ENCODE measurements at places on chromosomes 3 and 15. TPM values are rescaled to one million over a fixed set of nuclear protein-coding genes. Genes with fewer than 3 reads are reported as not detected.

DNA sequence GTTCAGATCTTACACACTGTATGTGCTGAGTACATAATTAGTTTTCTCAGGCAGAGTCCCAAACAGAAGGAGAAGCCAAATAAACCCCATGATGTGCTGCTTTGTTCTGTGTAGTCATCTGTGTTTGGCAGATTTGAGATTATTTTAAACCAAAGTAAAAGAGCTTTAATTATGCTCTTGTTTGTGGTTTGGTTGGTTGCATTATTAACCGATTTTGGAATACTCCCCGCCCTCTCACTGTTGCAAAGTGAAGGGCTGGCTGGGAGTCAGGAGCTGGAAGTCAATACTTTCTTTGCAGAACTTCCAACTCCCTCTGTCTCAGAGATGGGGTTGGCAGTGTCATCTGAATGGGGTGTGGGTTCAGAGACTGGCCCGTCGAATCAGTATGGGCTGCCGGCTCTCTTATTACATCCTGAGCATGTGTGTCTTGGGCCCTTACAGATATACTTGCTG is 34.4 kb downstream of the SLCO3A1 start:
- DNase-seq = no peak

DNA sequence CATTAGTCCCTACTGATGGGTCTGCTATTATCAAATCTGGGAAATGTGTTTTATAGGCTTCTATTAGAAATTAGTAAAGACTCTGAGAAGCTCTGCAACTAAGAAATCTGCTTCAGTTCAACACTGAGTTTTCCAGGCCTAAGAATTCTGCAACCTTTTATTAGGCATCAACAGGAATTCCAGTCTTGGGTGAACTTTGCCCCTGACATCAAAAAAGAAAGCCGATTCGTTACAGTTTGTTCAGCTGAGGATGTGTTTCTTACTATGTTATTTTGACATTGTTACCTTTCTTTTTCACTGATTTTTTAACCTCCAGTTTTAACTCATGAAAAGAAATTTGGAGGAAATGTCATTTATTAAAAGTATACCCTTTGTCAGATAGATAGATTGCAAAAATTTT is 131.5 kb upstream of the KCNH8 start:
- no peak for DNase-seq

ACVR2B gene
- total RNA-seq = 27.1 TPM

GRCh38 chr3:126607214-126607908 is 47.6 kb downstream of the TXNRD3 start:
- DNase-seq = no peak

DNA sequence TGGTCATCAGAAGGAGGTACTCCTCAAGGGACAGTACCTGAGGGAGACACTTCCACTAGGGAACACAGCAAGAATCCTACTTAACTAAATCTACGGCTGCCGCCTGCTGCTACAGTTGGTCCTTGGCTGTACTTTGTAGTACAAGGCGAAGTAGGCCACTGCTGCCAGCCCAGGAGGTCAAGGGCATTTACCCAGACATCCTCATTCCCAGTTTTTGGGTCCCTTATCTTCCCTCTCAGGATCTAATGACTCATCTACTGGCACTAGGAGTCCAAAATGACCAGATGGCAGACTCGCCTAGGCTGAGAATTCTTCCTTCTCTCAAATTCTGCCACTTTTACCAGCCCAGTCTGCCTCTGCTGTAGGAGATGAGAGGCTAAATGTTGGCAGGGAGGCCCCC is 27.1 kb upstream of the LAMP3 start:
- no peak for DNase-seq

- no peak for DNase-seq
These were observed at the start of gene CAPN3 for GRCh38 chr15:42359249-42359648. Gene CAPN3 (plus strand): TSS chr15:42359501. CDS start chr15:42359806, 305 bp downstream.

GRCh38 chr15:72751751-72752455 is 31.7 kb downstream of the ADPGK start:
- no peak for DNase-seq

- no peak for DNase-seq
These were observed at the start of gene RASSF1 for GRCh38 chr3:50340448-50341329. Gene RASSF1 (minus strand): TSS chr3:50340836. CDS start chr3:50340805, 31 bp downstream.

DNA sequence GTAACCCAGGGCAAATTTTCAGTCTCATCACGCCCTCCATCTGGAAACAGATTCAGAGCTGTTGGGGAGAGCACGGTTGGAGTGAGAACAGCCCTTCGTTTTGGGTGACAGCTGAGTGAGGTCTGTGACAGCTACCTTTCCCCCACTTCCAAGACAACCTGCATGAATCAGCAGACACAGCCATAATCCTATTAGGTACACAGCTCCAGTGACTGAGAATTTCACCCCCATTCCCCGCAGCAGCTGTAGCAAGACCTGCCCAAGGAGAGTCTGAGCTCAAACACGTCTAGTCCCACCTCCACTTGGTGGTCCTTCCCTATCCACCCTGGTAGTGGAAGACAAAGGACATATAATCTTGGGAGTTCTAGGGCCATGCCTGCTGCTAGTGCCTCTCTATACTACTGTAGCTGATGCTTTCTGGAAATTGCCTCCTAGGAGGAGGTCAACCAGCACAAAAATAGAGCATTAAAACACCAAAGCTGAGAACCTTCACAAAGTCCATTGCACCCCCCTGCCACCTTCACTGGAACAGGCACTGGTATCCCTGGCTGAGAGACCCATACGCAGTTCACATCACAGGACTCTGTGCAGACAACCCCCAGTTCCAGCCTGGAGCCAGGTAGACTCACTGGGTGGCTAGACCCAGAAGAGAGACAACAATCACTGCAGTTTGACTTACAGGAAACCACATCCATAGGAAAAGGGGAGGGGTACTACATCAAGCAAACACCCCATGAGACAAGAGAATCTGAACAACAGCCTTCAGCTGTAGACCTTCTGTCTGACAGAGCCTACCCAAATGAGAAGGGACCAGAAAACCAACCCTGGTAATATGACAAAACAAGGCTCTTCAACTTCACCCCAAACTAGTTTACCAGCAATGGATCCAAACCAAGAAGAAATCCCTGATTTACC is 448.6 kb upstream of the CBLB start:
- no peak for DNase-seq

C2CD4A gene
- total RNA-seq = 1.7 TPM

- no peak for DNase-seq
These were observed 10.0 kb downstream of the DCP1A start for GRCh38 chr3:53337167-53337940.

DNA sequence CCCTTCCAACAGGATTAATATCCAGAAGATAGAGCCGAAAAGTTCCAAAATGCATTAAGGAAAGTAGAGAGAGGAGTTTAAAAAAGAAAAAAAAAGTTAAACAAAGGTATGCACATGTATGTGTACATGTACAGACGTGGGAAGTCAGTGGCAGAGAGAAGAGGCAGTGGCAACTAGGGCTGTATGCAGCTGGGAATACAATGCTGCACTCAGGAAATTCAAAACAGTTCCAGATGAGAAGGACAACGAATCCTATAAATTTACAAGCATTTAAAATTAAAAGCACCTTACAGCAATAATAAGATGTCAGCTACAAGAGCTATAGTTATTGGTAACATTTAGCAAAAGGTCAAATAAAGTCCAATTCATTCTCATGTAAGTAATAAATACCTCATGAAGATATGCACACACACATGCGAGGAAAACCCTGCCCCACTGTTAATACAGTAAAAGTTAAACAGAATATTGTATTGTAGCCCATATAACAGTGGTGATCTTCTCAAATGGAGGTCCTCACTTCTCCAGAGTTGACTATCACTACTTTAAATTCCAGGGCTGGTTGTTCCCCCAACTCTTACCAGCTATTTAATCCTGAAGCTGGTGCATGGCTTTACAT is 18.2 kb downstream of the MRPL3 start:
- no peak for DNase-seq

DNA sequence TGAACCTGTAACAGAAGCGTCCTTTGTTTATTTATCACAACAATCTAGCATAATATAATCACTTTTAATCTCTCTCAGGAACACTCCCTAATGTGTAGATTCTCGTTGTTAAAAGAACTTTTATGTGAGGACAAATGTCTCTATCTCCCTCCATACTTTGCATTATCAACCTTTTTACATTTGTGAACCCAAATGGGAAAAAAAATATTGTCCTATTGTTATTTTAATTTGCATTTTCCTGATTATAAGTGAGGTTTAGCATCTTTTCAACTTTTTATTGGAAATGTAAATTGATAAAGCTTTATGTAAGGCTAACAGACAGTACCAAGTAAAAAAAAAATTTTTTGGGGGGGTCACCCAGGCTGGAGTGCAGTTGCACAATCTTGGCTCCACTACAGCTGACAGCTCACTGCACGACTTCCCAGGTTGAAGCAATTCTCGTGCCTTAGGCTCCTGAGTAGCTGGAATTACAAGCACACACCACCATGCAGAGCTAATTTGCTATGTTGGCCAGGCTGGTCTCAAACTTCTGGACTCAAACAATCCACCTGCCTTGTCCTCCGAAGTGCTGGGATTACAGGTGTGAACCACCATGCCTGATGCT is 33.0 kb upstream of the DENND4A start:
- no peak for DNase-seq

- peak; percentile 11 for DNase-seq
These were observed 10.6 kb upstream of the OXSR1 start for GRCh38 chr3:38154625-38155255.

ADAMTS17 gene
- 18.3 TPM for total RNA-seq

DNA sequence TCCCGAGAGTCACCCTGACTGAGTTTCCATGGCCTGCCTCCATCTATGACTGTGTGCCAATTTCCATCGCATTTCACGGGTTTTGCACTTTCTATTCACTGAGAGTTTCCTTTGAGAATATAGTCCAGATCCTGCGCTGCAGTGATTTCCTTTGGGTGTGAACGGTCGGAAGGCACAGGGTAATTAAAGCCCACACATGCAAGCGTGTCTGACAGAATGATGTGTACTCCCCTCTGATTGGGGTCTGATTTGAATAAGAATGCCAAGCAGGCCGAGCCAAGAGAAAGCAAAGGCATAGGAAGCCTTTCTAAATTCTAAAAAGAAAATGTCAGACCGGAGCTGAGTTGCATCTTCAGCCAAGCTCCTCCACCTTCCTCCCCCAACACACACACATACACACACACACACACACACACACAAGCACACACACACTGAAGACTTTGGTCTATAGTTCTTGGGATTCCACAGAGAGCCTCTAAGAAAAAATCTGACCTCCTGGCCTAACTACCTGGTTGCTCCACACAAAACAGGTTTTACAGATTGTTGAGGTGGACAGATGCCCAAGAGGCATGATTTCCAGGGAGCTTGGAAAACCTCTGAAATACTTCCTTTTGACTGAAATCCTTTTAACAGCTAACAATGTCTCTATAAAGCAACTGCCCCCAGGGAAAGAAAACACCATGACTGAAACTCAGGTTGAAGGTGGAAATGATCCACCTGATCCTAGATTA is 59.7 kb upstream of the LRRN1 start:
- no peak for DNase-seq

DNA sequence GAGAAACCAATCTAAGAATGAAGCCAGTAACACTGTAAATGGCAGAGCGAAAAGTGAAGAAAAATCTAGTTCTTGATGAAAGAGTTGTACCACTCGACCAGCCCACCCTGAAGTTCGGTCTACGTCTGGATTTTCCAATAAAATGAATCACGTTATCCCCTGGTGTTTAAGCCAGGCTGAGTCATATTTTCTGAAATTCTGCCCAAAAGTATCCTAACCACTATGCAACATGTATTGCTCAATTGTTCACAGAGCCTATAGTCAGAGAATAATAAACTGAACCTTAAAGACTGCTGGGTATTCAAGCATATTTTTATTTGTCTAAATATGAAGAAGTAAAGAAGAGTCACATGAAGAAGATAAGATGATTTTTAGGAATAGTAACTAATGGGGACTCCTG is 245.7 kb downstream of the FGF12 start:
- DNase-seq = no peak

GRCh38 chr15:95760508-95760907 is 570.0 kb upstream of the NR2F2 start:
- no peak for DNase-seq

GRCh38 chr3:170256597-170256996 is 34.4 kb downstream of the PRKCI start:
- DNase-seq = no peak

DNA sequence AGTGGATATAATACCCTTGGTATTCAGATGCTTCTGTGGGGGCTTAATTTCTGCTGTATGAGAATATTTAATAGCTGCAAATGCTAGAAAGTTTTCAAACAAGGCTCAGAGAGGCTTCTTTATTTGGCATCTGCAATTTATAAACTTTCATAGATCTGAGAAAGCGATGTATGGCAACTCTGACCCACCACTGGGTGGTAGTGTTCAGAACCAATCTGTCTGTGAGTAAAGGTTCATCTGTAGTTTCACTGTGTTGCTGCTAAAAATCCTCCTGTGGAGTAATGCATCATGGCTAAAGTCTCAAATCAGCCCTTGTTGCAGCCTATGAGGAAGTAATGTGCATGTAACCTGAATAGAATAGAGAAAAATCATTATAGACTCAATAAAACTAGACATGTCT is 47.4 kb downstream of the CLSTN2 start:
- DNase-seq = no peak

MYRIP gene
- total RNA-seq = 0.53 TPM

KPNA4 gene
- 49.0 TPM for total RNA-seq

- DNase-seq = no peak
These were observed 62.8 kb downstream of the SEMA5B start for GRCh38 chr3:122964811-122965210.

GRCh38 chr15:52498706-52499105 is 30.0 kb downstream of the MYO5A start:
- DNase-seq = no peak

TMEM87A gene
- total RNA-seq = 44.3 TPM

- no peak for DNase-seq
These were observed 112.7 kb downstream of the SYNPR start for GRCh38 chr3:63390710-63391230.

CAPN3 gene
- 12.3 TPM for total RNA-seq

- no peak for DNase-seq
These were observed 21.7 kb downstream of the GPR176 start for GRCh38 chr15:39898317-39898716.

ZNF662 gene
- not detected for total RNA-seq

ADAMTS7 gene
- total RNA-seq = 51.9 TPM

GRCh38 chr3:142148044-142148791 is 1.1 kb downstream of the TFDP2 start:
- DNase-seq = no peak

DNA sequence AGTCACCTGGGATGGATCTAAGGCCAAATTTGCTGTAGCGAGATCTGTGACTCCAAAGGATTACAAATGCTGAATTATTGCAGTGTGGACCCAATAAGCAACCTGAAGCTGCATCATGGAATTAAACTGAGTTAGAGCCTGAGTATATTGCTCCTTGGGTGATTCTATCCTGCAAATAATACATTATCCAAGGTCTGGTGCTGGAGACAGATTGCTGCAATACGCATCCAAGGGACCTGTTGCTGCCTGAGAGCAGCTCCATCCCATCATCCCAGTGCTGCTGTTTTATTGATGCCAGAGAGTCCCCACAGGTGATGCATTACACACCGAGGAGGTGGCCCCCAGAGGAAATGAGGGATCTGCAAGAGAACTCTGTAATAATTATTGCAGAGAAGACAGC is 31.6 kb upstream of the PCSK6 start:
- DNase-seq = no peak

MELTF gene
- total RNA-seq = 3.0 TPM
